Stimulated activated CD8-positive, alpha-beta memory T cell treated with anti-CD3 and anti-CD28 coated beads, Interleukin-15, amount 100 ng/mL, for 48 hours (primary cell): ENCODE measurements at places on chromosomes 2 and 18.

- no peak for DNase-seq
Observed at GRCh38 chr2:31199206-31199605, 18.1 kb downstream of the CAPN14 start.

- DNase-seq = no peak
Observed at GRCh38 chr2:169933124-169933711, 106.0 kb downstream of the UBR3 start.

DNA sequence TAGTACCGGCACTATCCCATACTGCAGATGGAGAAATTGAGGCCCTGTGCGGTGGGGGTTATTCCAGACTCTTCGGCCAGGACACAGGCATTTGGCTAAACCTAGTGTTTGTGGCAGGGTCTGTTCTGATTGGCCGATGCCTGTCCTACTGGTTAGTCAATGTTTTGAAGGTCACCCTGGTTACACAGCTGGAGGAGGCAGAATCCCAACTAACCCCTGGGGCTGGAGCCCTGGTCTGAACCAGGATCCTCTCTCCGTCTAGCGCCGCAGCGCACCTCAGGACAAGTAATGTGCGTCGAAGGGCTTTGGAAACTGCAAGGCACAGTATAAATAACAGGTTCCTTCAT is 19.4 kb downstream of the TEX44 start:
- DNase-seq = no peak

GRCh38 chr2:135638825-135639224 is 102.8 kb upstream of the UBXN4 start:
- no peak for DNase-seq

DNA sequence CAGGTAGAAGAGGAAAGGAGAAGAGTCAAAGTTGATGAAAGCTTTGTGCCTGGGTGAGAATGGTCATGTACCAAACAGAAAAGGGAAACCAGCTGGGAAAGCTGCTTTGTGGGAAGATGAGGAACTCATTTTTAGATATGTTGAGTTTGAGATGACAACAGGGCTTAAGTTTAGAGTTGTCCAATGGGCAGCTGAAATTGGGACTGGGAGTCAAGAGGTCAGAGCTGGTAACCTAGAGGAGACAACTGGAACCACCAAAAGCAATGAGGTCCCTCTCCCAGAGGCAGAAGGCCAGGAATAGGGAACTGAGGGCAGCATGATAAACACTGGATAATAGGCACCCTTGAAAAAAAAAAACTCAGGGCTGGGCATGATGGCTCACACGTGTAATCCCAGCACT is 48.8 kb downstream of the SLC4A1AP start:
- DNase-seq = no peak

GRCh38 chr2:121748202-121748601 is 7.2 kb upstream of the TSN start:
- DNase-seq = no peak

GRCh38 chr2:25378731-25379490 is 37.2 kb upstream of the DNMT3A start:
- no peak for DNase-seq

GRCh38 chr2:113703386-113704299 is 52.8 kb downstream of the SLC35F5 start:
- no peak for DNase-seq

- DNase-seq = no peak
Observed at GRCh38 chr2:132909427-132909826, 239.4 kb upstream of the LYPD1 start.

GRCh38 chr18:31634331-31634713 is 42.6 kb downstream of the TTR start:
- no peak for DNase-seq

- no peak for DNase-seq
Observed at GRCh38 chr2:11387100-11387390, 42.6 kb upstream of the ROCK2 start.

DNA sequence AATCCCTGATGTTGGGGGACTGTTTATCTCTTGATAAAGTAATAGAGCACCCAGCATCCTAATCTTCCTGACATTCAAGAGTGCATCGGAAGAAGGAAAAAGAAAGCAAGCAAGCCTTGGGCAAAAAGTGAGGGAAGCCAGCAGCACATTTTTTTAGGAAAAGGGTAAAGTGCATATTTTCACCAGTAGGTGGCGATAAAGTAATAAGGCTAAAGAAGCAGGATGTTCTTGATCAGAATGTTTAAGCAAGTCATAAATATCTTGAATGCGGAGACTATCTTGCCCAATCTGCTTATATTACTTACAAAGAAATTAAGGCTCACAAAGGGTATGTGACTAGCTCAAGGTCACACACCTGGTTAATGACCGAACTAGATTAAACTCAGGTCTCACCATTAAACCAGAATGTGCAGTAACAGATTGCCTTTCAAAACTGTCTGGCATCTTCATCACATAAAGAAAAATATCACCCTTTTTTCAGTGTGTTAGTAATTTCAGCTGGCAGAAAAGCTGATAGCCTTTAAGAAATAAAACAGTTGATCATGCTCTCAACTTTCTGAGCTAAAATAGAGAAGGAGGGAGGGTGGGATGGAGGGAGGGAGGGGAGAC is 83.8 kb downstream of the VIT start:
- no peak for DNase-seq

DNA sequence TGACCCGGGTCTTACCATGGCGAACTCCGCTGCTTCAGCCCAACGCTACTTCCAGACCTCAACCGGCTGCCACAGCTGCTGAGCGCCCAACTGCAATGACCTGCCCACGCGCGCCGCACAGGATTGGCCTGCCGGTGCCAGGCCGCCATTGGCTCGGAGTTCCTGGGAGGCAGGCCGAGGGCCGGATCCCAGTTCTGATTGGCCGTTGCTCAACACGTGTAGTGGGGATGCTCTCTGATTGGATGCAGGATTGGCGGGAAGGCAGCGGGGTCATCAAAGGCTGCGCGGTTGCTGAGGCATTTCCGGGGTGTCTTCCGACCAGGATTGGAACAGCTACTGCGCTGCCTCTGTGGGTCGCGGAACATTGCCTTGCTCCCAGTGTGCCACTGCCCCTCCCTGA is at the start of gene TUBA3E:
Gene TUBA3E, minus strand, starts transcription at position 97 of the 400 bp plus-strand sequence. Its CDS starts 79 bp downstream, at position 18.
- DNase-seq = no peak

DNA sequence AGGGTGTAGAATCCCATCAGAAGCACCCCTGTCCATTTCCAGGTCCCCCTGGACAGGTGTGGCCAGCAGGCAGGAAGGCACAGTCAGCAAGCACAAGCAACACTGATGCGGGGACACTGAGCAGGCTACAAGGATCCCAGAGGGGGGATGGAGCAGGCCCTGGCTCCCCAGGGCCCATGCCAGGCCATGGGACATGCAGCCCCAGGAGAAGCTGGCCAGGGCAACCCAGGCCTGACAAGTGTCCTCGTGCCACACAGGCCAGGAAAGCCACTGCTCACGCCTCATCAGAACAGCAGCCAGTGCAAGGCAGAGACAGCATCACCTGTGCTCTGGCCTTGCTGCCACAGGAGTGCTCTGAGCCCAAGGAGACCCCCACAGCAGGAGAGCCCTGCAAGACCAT is 14.1 kb upstream of the GPC1 start:
- no peak for DNase-seq

- no peak for DNase-seq
Observed at GRCh38 chr2:202052235-202052634, 18.6 kb downstream of the FZD7 start.

DNA sequence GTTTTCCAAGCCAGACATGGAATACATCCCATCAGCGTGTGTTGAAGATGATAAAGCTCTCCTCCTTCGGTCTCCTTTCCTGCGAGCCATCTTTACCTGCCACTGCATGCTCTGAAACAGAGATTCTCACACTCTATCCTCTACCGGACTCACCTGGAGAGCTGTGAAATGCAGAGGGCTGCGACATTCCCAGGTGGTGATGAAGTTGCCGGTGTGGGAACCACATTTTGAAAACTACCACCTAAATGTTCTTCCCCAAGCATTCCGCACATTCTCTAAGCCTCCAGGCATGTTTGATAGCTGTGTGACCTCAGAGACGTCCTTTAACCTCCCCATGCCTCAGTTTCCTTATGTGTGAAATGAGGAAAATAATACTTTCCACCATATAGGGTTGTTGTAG is 226.2 kb upstream of the RAB6C start:
- no peak for DNase-seq

- no peak for DNase-seq
Observed at GRCh38 chr2:95056044-95056443, 30.5 kb downstream of the MAL start.

- peak; percentile 79 for DNase-seq
Observed at GRCh38 chr18:24075767-24076597, 61.4 kb downstream of the TTC39C start.

GRCh38 chr2:64617631-64618151 is 36.0 kb downstream of the SERTAD2 start:
- no peak for DNase-seq

DNA sequence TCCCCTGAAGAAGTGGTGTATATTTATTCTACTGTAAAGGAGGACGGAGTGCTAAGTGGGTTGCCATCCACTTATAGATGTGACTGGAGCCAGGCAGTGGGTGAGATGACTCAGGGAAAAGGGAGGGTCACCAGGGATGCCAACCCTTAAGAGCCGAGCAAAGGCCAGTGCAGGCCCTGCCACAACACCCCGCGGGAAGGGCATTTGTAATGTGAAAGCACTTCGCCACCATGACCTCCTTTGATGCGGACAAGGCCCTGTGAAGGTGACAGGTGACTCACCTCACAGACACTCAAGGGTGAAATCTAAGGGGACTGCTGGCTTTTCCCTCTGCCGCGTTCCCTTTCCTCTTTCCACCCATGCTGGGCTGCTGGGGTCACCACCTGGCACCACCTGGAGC is 50.2 kb upstream of the MRPL33 start:
- peak; percentile 23 for DNase-seq

DNA sequence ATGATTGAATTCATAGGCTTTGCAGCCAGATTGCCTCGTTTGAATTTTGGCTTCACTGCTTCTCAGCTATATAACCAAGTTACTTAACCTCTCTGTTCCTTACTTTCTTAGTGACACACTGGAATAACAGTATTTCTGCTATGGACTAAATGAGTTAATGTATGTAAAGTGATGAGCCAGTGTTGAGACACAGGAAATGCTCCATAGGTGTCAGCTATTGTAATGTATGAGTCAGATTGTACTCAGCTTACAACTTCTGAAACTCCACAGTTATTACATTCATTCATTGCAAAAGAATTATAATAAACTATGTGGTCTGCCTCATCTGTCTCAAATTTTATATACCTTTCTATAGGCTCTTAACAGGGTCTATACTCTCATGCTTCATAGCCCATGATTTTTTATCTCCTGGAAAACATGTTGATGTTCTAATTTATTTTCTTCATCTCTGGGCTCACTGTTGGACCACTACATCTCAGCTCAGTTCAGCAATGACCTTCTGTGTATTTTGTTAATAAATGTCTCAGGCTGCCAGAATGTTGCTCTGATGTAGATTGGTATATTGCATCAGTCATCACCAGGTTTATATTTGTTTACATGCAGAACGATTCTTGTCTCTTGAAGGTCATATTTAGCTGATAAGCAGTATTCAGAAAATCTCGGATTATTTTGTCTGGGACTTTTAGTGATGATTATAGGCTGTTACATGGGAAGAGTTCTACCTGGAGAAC is 76.2 kb downstream of the MAP3K20 start:
- DNase-seq = no peak

- DNase-seq = no peak
Observed at GRCh38 chr18:36633961-36634412, 194.8 kb downstream of the TPGS2 start.

DNA sequence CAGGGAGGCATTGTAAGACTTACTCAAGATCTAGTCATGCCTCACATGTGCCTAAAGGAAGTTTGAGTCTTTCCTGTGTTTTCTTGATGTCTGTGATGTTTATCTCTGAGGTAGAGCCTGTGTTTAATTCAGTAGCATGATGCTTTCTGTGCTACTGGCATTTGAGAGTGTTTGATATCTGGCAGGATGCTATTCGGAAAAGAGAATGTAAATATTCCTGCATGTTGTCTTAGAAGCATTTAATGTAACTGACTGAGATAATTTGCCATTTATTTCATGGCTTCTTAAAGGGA is 58.8 kb downstream of the GREB1L start:
- DNase-seq = no peak

DNA sequence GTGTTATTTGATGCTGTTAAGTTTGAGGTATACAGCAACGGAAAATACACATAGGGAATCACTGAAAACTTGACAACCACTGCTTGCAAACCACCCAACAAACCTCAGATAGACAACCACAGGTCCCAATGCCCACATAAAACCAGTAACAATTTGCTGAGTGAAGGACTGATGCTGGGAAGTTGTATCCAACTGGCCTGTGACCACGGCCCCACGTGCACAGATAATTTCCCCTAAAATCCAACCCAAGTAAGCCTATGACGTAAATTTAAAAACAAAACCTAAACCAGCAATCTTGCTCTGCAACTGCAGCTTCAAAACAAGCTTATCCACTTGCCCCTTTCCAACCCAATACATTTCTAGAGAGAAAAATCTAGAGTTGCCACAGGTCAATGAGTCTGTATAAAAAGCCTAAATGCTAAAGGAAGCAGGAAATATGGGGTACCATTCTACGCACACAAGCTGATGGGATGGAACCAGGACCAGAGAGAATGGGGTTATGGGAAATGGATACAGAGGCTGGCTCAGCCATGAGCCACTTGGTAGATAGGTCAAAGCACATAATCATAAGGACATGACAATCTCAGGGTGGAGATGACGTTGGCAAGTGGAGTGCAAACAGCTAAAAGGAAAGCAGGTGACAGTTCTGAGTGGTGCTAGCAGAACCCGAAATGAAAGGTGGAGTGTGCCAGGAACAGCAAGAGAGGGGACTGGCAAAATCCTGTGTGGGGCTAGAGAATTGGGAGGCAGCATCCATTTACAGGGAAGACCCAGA is 27.8 kb upstream of the CREB1 start:
- no peak for DNase-seq

- DNase-seq = peak; percentile 67
Observed at GRCh38 chr2:65432227-65433190, at the start of gene SPRED2. TSS of gene SPRED2 (minus strand) at chr2:65432599. CDS start at chr2:65431987, 612 bp downstream.

DNA sequence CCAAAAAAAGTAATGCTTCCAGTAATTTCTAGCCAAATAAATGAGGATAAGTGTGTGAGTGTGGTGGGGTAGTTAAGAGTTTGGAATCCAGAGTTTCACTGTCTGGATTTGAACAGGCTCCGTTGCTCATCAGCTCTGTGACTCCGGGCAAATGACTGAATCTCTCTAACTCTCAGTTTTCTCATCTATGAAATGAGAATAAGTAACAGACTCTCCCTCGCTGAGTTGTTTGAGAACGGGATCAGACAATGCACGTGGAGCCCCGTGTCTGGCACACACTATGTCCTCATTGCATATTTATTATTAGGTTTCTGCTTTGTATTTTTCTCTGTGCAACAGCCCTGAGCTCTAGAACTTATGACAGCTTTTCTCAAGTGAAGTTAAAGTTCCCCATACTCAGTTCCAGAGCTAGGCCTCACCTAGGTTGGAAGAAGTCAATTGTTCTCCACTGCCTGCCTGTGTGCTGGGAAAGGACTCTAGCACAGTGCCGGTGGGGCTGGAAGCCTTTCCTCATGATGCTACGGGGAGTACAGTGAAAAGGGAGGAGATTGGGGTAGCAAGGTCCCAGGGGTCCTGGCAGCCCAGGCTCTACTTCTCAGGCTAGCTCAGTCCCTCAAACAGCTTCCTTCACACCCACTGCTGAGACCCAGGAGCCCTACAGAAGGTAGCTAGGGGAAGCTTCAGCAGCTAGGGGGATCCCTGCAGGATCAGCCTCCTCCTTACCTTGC is 1.7 kb upstream of the ICOS start:
- no peak for DNase-seq
